CD8-positive, alpha-beta T cell (primary cell): ENCODE measurements at places on chromosomes 2 and 18.
A peak's percentile ranks its signal among the peaks of the same experiment; 100 is the strongest.

- no peak for DNase-seq
These were observed 266.0 kb downstream of the SH3BP4 start for GRCh38 chr2:235217846-235218245.

DNA sequence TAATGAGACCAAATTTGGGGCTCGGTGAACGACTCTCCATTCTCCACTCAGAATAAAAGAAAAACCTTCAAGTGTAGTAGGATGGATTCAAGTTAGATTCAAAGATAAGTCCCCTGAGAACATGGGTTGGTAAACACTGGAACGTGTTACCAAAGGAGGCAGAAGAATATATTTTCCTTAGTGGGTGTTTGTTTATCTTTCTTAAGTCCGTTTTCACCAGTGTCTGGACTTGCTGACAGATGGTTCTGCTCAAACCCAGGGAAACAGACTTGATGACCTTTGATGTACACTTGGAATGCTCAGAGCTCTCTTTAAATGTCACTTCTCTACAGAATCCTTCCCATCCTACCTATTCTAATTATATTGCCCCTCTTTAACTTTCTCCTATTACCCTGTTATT, 310.3 kb upstream of the ZNF521 start:
- DNase-seq: no peak

DNA sequence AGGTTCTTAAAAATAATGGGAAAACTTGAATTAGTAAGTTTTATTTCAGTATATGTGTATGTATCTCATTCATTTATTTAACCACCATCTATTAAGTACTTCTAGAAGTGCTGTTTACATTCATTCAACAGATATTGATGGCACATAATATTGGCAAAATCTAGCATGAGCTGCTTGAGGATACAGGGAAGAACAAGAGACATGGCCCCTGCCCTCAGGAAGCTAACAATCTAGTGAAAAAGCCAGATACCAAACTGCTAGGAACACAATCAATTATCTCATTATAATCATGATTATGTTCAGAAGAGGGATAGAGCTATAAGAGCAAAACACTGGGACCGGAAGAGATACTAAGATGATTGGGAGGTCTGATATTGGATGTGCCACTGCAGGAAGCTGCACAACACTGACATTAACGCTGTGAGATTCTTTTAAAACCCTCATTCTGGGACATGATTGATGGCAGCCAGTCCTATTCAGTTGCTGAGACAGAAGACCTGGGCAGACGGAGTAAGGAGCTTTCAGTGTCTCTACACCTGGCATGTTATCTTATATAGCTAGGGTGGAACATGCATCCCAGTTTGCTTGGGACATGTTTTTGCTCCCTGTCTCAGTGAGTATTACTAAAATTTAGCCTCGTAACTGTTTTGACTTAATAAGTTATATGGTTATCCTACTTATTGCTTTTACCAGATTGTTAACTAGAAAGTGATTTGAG, 314.1 kb downstream of the STK39 start:
- DNase-seq: no peak

DNA sequence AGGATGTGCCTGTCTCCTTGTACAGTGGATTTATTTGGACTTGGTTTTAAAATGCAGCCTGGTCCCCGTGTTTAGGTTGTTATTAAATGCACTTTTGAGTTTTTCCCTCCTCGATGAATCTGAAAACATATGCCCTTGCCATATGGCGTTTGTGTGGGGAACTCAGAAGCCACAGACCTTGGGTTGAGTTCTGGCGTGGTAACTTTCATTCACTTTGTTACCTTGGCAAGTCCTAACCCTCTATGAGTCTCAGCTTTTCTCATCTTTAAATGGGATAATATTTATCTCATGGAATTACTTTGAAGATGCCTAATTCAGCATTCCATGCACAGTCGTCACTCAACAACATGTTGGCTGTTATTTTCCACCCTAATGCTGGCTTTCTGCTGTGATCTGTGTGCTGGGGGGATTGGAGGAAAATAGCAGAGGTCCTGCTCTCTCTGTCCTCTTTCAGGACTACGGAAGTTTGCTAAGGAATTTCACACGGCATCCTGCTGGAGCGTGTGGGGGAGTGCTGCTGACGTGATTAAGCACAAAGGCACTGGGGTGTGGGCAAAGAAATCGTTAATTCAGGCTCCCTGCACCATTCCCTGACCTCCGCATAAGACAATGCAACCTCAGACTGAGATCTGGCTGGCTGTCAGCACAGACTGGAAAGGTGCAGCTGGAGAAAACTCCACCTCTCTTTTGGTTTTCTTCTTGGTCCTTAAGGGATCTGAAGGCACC, 61.7 kb downstream of the LDLRAD4 start:
- no peak for DNase-seq

DNA sequence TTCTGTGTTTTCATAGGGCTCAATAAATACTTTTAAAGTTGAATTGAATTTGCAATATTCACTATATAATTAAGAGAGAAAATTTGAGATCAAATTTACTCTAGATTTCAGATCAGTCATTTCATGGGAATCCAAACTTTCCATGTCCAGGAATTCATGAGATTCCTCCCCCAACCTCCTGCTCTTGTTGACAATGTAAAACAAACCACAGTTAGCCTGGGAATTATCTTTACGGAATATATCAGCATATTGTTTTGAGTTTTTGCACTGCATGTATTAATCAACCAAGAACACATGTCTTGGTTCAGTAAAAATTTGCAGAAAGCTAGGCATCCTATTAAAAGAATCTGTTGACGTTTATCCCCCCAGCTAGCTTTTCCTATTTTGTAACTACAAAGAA, 42.3 kb downstream of the CYP1B1 start:
- DNase-seq: no peak

- DNase-seq: peak; percentile 38
These were observed 45.2 kb downstream of the ITGA6 start for GRCh38 chr2:172472446-172473033.

GRCh38 chr2:191319186-191319585, 74.0 kb downstream of the MYO1B start:
- no peak for DNase-seq

- no peak for DNase-seq
These were observed 8.7 kb downstream of the EPHA4 start for GRCh38 chr2:221563270-221563985.

GRCh38 chr2:5695654-5696403, 3.6 kb downstream of the SOX11 start:
- no peak for DNase-seq

DNA sequence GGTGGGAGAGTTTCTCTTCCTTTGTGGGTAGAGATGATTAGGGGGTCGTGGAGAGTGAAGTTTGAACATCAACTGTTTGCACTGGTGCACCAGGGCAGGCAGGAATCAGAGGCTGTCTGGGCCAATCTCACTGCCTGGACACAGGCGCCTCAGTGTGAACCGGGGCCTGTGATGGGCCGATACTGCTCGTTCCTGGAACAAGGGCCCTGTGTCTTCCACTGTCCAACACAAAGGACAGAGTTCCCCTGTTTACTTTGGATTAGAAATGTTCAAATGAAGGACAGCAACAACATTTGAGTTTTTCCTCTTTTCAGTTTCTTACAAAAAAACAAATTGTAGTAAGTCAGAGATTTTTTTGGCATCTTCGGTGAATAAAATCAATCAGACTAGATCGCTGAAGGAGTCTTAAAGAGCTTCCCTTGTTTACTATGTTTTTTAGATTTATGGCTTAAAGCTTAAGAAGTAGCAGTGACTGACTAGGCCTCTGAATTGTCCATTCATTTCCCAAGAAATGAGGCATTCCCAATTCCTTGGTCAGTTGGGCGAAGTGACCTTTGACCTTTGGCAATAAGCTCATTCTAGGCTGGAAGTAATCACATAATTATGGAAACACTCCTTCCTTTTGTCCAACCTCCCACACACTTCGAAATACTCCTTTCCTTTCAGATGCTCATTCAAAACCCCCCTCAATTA, 11.6 kb upstream of the TGFA start:
- no peak for DNase-seq

DNA sequence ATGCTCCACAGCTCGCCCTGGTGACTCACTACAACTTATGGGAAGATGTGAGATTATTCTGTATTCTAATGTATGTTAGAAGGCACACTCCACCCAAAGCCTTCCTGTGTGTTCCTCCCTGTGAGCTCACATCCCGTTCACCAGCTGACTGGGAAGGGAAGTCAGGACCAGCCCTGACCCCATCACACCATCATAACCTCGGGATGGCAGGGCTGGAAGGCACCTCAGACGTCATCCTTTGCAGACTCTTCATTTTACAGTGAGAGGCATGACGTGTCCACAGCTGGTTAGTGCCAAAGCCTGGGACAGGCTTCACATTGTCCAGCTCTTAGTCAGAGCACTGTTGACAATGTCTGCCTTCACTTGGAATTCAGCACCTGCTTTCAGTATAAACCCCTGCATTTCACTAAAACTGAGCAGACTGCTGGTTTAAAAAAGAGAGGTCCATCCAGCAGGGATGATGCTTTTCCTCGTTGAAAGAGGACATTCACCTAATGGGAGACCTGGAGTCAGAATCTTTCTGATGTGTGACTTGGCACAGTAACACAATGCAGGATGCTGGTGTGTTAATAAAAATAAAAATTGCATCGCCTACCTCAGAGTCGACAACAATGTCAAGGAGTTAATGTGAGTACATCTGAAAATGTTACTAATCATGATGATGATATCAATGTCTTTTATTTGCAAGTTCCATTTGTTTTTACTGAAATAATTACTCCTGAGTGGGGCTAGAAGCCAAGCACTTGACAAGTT, 418.0 kb upstream of the TNP1 start:
- no peak for DNase-seq

DNA sequence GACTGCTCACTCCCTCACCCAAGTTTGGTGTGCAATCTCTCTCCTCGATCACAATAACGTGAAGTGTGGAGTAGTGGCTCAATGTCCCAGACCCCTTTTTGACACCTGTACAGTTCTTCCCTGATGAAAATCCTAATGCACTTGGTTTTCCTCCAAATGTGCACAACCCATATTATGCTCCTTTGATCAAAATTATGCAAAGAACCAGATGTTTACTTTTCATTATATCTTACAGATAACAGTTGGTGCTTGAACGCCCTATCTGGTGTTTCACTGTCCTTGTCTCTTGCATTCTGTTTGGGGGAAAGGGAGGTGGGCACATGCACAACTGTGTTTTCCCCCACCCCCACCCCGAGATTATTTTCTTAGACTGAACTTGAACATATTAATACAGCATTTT, 85.0 kb upstream of the CREB1 start:
- DNase-seq: no peak

DNA sequence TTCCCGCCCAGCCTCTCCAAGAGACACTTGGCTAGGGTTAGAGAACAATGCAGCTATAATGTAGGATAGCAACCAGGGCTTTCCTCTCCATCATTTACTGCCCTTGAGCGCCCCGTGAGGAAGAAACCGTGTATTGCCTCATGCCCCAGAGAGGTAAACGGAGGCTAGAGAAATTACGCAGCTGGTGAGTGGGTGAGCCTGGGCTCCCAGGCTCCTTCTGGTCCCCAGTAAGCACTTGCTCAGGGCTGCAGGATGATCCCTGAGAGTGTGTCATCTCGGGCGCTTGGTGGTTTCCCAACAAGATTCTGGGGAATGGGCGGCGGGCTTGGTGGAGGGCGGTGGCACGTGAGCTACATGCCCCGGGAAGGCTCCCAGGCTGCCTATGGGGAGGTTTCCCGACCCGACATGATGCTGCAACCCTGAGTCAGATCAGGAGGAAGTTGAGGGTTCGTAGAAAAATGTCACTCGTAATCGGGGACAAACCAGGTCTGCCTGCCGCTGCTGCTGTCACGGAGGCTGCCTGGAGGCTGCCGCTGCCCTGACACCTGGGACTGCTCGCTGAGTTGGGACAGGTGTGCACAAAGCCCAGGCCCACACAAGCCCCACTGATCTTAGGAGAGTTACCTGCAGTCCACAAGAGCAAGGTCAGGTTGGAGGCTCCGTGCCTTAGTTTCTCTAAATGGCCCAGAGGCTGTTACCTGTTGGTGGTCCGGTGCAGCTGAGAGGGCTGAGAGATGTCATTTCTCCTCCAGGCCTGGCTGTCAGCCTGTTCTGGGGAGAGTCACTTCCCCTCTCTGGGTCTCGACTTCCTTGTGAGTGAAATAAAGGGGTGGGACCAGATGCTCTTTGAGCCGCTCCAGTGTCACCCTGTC, at the start of gene GPR55:
Gene GPR55 (minus strand): TSS at position 773 of the 872 bp plus-strand sequence. CDS start 14,280 bp downstream, outside the sequence.
- DNase-seq: peak; percentile 38

DNA sequence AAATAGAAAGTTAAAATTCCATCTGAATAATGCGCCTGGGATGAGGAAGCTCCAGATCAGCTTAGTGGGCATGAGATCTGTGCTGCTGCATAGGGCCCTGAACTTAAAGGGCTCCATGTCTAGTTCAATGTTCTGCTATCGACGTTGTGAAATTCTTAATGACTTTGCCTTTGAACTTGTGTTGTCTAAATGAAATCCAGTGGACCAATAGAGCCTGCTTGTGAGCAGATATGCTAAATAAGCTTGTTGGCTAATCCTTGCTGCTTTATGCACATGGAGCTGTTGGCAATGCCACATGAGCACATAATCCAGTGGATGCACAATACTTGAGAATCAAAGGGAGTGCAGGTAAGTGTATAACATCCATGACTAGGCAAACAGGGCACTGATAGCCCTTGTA, 228.6 kb downstream of the TNS1 start:
- DNase-seq: no peak

- no peak for DNase-seq
These were observed 108.9 kb upstream of the ITGA4 start for GRCh38 chr2:181348107-181348837.

DNA sequence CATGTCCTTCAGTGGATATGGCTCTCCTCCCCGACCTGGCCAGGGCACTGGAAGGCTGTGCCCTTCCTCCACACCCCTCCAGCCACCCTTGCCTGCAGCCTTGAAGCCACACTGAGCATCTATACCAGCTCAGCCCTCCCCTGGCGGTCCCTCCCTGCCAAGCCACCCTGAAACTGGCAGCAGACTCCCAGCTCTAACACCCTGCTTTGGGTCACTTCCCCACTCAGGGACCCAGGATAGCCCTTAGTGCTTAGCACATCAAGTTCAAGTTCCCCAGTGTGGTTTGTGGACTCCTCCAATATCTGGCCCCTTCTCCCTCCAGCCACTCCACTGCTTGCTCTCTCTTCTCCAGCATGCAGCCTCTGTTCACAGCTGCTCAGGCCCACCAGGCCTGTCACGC, 89.4 kb downstream of the TNS1 start:
- no peak for DNase-seq
